Thyroid gland (tissue), 4 donors: ENCODE measurements at places on chromosomes 7 and 10. TPM values are rescaled to one million over a fixed set of nuclear protein-coding genes. Genes with fewer than 3 reads are reported as not detected.
A peak's percentile ranks its signal among the peaks of the same experiment; 100 is the strongest.

Gene LDB1
- total RNA-seq, result 67.3 TPM

Gene NYAP1
- total RNA-seq, result 1.0 TPM

Gene CHN2
- 43.7 TPM for total RNA-seq

GRCh38 chr7:146722986-146723385 lies 606.4 kb downstream of the CNTNAP2 start:
- DNase-seq, result no peak

DNA sequence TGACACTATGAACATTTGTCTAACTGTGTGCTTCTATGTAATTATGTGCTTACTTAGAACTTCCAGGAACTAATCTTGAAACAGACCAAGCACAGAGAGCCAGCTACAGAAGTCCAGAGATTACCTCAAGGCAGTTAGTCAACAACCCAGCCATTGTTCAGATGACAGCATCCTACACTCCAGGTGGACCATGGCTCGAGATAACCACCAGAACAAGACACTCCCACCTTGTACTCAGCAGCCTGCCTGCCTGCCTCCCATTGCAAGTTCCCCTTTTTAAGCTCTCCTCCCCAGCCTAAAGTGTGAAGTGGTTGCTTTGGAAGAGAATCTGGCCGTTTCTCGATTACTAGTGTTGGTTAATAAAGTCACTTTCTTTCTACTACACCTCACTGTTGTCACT lies 1080.6 kb upstream of the LRRN3 start:
- no peak for DNase-seq

DNA sequence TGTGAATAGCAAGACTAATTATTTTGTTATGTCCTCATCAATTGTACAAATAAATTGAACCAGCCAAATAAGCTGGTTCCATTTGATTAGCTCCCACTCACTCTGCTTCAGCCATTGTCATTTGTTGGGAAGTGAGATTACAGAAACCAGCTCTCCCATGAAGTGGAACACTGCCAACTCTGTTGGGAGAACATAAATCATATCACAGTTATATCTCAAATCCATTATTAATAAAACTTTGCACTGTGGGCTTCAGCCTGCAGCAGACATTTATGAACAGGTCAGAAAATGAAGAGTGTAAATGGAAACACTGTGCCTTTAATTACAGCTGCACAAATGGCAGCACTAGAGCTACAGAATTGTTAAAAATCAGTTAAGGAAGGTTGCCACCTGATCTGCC lies 46.7 kb upstream of the TEX47 start:
- no peak for DNase-seq

GRCh38 chr10:6269953-6270867 lies 67.5 kb downstream of the PFKFB3 start:
- peak; percentile 8 for DNase-seq

DNA sequence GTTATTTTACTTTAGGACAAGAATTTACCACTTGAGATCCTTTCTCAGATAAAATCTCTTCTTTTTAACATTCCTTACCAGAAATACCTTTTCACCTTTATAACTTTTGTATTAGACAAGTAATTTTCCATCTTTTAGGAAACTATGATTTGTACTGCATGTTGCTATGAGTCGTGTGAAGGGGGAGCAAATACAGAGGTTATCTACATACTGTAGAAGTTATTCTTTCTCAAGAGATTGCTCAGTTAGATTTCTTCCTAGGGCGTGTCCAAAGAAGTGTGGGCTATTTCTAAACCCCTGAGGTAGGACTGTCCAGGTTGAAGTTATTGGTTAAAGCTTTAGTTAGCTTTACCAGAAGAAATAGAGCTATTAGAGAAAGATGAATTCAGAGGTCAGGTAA lies 30.2 kb upstream of the ARHGAP12 start:
- no peak for DNase-seq

- no peak for DNase-seq
These were observed 1.2 kb downstream of the TPST1 start for GRCh38 chr7:66206119-66206933.

- peak; percentile 82 for DNase-seq
These were observed 4.7 kb downstream of the GLI3 start for GRCh38 chr7:42232275-42232674.
